Right lobe of liver (tissue), 6 donors: ENCODE measurements at places on chromosomes 11 and 22. TPM values are rescaled to one million over a fixed set of nuclear protein-coding genes. Genes with fewer than 3 reads are reported as not detected.
A peak's percentile ranks its signal among the peaks of the same experiment; 100 is the strongest.

- no peak for DNase-seq
Observed at GRCh38 chr11:63405114-63405513, 35.5 kb downstream of the SLC22A9 start.

GRCh38 chr11:129644326-129644725 is 171.3 kb upstream of the TMEM45B start:
- DNase-seq, result no peak

DNA sequence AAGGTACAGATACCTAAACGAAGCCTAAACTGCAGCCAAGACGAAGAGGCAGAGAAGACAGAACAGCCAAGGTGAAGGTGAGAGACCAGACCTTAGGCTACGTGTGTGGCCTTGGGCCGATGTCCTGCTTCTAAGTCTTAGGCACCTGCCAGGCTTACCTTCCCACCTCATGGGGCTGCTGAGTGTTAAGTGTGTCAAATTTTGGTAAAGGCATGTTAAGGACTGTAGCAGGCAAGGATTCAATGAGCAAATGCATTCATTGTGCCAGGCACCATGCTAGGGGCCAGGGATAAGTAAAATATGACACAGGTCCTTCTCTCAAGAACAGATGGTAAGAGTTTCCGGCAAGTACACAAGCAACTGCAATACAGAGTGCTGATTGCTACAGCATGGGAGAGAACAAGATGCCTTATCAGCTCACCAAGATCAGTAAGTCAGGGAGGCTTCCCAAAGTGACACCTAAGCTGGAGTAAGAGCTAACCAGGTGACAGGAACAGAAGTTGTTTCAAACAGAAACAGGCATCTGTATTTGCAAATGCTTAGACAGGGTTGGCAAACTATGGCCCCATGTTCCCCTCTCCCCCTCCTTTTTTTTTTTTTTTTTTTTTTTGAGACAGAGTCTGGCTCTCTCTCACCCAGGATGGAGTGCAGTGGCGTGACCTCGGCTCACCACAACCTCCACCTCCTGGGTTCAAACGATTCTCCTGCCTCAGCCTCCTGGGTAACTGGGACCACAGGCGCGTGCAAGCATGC is 46.7 kb downstream of the CLTCL1 start:
- DNase-seq, result no peak

GRCh38 chr11:69647761-69648497 is 7.0 kb downstream of the CCND1 start:
- peak; percentile 36 for DNase-seq

GRCh38 chr11:7428196-7428595 is 57.1 kb upstream of the OLFML1 start:
- DNase-seq, result no peak

The SOX6 gene
- total RNA-seq, result 6.3 TPM

DNA sequence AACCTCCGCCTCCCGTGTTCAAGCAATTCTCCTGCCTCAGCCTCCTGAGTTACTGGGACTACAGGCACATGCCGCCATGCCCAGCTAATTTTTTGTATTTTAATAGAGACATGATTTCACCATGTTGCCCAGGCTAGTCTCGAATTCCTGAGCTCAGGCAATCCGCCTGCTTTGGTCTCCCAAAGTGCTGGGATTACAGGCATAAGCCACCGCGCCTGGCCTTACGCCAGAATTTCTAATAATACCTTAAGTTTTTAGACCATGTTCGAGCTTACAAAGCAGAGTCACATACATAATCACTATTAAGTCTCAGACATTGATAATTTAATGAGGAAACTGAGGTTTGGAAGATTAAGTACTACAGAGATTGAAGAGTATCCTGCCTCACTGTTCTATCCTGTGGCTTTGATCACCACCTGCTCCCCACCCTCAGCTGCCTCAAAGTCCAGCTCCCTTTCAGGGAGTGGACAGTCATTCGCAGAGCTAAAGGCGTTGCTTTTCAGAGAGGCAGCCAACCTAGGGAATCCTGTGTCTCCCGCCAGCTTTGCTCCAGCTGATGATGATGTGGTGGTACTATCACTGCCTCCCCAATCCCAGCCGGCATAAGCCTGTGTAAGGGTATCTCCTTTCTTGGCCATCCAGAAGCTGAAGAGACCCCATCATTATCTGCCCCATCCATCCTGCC is 7.7 kb downstream of the UBASH3B start:
- no peak for DNase-seq

GRCh38 chr11:84857746-84858145 is 769.4 kb downstream of the DLG2 start:
- no peak for DNase-seq

DNA sequence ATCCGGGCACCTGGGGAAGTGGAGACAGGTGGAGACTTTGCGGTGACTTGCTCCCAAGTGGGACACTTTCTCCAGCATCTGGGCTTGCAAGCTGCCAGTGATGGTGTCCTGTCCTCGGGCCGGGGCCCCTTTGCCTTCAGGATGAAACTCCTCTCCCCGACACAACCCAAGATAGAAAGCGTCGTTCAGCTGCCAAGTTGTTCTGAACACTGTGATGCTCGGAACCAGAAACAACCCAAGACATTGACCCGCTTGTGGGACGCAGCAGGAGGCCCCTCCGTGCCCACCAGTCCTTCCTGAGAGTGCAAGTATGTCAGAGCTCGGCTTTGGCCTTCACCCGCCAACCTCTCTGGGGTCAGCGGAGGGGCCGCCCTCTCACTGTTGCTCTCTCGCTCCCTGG is 31.3 kb downstream of the LINC01488 start:
- no peak for DNase-seq

- no peak for DNase-seq
Observed at GRCh38 chr11:70650075-70650909, 252.0 kb downstream of the CTTN start.

The OR9Q2 gene
- total RNA-seq, result not detected

DNA sequence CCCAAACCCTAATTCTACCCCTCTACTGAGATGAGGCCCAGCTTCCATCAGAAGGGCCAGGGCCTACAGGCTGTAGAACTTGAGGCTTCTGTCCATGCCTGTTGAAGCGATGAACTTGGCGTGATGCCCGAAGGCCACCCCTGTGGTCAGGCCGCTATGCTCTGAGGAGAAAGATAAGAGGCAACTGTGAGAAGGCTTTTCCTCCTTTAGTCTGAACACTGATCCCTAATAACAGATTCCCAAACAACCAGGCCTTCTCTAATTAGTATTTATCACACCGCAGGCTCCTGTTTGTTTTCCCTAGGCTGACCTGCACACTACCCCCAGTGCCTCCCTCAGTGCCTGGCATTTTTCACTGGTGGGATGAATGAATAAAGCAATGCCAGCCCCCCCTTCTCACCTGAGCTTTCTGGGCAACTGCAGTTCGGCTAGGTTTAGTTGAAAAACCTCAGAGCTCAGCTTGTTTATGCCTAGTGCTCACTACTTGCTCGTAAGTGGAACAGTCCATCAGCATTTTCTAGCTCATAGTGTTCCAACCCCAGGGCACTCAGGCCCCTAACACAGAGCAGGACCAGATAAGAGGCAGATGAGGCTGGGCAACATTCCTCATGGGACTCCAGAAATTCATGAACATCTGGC is 15.2 kb downstream of the PRPF19 start:
- no peak for DNase-seq

The SYT9 gene
- total RNA-seq, result 4.4 TPM

- DNase-seq, result no peak
Observed at GRCh38 chr11:69566001-69566400, 75.0 kb upstream of the CCND1 start.

DNA sequence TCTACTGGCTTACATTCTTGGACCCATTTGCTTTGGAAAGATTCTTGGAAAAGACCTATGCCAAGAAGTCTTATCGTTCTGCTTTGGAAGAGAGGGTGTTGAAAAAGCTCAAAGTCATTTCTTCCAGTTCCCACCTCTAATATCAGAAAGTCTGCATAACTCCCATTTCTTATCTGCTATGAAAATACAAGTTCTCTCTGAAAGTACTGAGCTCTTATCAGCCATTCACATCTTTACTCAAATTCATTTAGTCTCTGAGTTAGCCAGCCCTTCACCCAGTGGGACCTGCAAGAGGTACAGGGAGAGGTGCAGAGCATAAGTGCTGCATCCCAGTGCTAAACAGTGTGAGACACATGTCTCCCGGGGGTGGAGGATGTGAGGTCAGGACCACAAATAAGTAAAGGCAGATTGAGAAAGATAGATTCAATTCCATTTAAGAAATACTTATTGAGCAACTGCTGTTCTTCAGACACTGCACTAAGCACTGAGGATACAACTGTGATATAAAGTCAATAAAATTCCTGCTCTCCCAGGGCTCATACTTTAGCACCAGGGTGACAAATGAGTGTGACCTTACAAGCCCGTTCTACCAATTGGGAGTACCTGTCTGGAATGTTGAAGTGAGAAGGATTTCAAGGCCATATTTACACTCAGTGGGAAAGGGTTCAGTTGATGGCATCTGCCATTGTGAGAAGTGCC is 76.7 kb downstream of the PISD start:
- no peak for DNase-seq

- no peak for DNase-seq
Observed at GRCh38 chr11:130912552-130912951, 3.7 kb downstream of the SNX19 start.

GRCh38 chr11:108838792-108839105 is 173.9 kb downstream of the DDX10 start:
- no peak for DNase-seq

The APOBEC3H gene
- 0.31 TPM for total RNA-seq
